Muscle of leg (tissue), 16 donors: ENCODE measurements at places on chromosomes 1 and 21.

GRCh38 chr21:22711636-22712035 is 1713.4 kb downstream of the NCAM2 start:
- DNase-seq: peak; percentile 53

- no peak for DNase-seq
Observed at GRCh38 chr1:21641967-21642739, 27.0 kb downstream of the RAP1GAP start.

DNA sequence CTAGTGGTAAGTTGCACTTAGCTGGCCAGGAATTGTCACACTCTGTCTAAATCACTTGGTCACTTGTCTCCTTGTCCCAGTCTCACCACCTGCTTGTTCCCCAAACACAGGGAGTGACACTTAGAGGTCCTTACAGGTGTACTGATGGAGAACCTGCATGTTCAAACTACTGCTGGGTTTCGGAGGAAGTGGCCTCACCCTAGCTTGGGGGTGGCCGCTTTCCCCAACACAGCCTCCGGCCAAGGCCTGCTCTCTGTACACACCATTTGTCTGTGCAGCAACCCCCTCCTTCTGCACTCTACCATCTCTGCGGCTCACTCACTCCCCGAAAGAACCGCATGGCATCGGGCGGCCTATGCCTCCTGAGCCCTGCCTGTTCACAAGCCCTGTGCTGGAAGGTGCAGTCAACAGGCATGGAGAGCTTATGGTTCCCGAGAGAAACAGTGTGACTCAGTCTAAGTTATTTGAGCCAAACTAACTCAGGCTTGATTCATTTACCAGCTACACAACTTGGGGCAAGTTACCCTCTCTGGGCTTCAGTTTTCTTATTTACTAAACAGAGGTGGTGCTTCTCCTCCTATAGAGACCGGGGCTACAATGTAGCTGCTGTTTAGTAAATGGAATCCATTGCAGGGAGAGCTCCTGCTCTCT is 10.5 kb upstream of the SPRR4 start:
- no peak for DNase-seq

GRCh38 chr1:25973610-25974321 is 24.1 kb downstream of the PAFAH2 start:
- DNase-seq: no peak

DNA sequence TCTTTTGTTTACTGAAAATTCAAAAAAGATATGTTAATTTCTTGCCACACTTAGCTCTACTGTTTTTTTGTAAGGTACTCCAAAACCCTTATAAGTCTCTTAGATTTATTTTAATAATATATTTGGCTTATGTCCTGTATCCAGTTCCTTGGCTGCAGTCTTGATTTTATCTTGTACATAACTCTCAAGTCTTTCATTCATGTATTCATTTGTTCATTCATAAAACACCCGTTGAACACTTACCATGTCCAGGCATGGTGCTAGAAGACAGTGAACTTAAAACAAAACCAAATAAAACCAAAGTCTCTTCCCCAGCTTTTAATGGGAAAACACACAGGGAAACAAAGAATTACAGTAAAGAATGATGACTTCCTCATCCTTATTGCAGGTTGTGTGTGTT is 215.8 kb downstream of the FGGY start:
- DNase-seq: no peak

GRCh38 chr1:243658594-243659105 is 191.4 kb downstream of the AKT3 start:
- DNase-seq: no peak

DNA sequence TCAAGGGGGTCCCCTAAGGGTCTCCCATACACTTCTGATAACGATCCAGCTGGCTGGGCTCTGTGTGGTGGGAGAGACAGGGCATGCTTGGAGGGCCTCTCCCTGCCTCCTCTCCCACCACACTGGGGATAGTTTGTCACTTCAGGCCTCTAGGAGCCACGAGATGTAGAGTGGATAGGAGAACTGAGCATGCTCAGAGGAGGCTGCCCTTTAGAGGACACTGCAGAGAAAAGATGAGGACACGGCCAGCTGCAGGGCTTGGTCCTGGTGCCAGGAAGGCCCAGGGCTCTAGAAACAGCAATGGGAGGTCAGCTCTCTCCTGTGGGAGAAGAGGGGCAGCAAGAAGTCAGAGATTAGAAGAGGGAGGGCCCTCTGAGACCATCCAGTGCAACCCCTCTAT is 25.7 kb downstream of the SLC9A1 start:
- no peak for DNase-seq

DNA sequence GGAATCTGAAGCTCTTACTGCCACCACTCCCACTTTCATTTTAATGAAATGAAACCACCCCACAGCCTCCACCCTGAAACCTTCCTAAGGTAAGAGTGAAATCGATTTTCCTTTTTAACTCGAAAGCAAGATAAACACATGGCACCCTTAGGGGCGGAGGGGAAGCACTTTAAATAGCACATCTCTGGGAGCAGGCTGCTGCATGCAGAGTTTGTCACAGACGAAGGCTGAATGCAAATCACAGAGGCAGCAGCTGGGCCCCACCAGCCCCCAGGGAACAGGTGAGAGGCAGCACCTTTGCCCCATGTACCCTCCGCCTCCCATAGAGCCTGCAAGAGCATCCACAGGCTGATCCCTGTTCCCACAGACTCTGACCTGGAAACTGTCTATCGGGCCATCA is 60.0 kb upstream of the GRIK3 start:
- no peak for DNase-seq

GRCh38 chr1:12600880-12601633 is 17.0 kb downstream of the DHRS3 start:
- no peak for DNase-seq

DNA sequence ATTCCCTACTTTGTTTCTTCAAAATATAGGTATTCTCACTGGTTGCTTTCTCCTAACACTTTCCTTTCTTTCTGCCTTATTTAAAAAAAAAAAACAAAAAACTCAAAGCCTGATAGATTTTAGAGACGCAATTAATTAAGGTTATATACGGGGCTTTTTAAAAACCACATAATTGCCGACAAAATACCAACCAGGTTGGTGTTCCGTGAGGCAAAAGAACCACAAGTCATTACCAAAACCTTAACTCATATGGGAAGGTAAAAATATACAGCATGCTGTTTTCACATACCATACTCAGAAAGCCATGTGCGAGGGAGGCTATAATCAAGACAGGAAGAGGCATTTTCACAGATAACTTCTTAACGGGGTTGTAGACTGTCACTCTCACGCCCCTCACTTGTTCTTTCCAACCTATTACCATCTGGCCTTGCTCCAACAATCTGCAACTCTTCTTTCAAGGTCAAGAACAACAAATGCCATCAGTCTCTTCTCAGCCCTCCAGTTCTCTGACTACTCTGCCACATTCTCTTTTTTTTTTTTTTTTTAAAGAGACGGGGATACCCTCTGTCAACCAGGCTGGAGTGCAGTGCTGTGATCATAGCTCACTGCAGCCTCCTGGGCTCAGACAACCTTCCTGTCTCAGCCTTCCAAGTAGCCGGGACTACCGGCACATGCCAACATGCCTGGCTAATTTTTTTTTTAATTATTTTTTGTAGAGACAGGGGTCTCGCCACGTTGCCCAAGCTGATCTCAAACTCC is 102.6 kb downstream of the APP start:
- DNase-seq: no peak

DNA sequence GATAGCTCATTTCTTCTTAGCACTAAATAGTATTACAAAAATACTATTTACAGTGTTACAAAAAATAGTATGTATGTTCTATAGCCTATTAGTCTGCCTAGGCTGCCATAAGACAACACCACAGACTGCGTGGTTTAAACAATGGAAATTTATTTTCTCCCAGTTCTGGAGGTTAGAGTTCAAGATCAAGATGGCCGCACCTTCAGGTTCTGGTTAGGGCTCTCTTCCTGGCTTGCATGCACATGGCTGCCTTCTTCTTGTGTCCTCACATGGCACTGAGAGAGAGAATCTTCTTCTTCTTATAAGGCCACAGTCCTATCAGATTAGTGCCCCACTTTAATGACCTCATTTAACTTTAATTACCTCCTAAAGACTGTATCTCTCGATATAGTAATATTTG is 4.1 kb downstream of the ATF6 start:
- no peak for DNase-seq

GRCh38 chr1:2566101-2567045 is 10.2 kb downstream of the TNFRSF14 start:
- no peak for DNase-seq

DNA sequence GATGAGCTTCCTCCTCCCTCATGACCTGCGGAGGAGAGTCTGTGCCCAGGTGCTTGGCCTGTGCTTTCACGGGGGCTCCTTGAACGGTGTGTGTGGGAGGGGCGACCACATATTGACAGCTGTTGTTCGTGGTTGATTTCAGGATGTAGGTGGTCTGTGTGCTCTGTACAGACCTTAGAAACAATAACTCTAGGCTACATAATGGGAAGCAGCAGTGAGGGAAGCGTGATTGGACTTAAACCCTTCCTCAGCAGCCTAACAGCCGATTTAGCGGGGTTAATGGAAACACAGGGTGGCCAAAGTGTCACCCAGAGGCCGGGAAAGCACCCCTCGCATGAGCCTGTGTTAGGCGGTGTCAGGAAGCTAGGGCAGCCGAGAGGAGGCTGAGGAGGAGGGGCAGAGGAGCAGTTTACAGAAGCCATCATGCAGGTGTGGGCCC is 56.0 kb downstream of the TBCE start:
- DNase-seq: no peak

DNA sequence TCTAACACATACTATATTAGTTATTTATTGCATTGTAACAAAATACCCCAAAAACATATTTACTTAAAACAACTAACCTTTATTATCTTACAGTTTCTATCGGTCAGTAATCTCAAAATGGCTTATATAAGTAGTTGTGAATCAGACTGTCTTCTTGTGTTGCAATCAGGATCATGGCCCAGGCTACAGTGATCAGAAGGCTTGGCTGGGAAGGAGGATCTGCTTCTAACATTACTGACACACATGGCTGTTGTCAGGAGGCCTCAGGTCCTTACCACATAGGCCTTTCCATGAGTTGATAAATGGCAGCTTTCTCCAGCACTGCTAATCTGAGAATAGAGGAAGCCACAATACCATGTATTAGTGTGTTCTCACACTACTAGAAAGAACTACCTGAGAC is 33.7 kb downstream of the CFH start:
- DNase-seq: no peak

DNA sequence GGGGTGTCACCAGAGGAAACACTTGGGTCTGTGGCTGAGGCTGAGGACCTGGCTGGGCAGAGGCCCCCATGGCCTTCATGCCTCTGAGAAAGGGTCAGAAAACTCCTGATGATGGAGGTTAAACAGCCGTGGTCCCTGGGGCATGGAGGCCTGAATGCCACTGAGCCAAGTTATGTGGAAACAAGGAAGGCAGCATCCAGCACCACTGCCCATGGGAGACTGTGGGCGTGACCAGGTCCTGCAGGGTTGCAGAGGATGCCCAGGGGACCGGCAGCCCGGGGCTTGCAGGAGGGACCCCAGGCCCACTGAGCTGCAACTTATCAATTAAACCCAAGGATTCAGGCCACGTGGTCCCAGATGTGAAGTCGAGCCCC is 18.9 kb upstream of the COL6A2 start:
- no peak for DNase-seq

DNA sequence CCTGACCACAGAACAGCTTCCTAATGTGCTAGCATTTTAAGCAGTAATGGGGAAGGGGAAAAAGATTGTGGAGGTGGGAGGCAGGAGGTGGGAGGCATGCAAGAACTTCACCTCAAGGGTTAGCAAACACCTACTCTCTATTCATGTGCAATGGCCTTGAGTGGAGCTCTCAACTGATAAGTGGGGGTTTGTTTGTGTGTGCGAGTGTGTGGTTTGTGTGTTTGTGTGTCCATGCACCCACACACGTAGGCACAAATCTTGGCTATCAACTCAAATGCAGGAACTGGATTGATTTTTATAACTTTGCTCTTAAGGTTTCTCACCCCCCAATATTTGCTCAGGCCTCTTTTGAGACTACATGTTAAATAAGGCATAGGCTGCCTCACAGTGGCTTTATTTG is 78.6 kb downstream of the SYT6 start:
- DNase-seq: no peak
